ENCODE measurements at places on chromosomes 16 and 17.

- no peak for DNase-seq
Measured at GRCh38 chr17:57372156-57372555, 115.8 kb downstream of the MSI2 start.

DNA sequence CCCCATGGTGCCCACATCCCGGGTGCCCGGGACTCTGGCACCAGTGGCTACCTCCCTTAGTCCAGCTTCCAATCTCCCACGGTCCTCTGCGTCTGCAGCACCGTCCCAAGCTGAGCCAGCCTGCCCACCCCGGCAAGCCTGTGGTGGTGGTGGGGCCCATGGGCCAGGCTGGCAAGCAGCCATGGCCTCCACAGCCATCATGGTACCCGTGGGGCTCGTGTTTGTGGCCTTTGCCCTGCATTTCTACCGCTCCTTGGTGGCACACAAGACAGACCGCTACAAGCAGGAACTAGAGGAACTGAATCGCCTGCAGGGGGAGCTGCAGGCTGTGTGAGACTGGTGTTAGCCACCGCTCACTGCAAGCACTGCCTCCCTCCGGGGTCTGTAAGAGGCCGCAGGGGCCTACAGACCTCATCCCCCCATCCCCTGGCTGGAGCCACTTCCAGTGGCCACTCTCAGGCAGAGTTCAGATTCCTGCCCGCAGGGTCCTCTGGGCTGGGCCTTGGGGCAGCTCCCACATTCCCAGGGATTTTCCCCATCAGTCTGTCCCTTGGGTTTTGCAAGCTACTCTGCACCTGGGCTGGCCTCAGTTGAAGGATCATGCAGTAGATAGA lies 3.9 kb upstream of the SETD1A start:
- DNase-seq, result peak; percentile 54

- no peak for DNase-seq
Measured at GRCh38 chr17:1322014-1322428, 42.6 kb downstream of the TRARG1 start.

DNA sequence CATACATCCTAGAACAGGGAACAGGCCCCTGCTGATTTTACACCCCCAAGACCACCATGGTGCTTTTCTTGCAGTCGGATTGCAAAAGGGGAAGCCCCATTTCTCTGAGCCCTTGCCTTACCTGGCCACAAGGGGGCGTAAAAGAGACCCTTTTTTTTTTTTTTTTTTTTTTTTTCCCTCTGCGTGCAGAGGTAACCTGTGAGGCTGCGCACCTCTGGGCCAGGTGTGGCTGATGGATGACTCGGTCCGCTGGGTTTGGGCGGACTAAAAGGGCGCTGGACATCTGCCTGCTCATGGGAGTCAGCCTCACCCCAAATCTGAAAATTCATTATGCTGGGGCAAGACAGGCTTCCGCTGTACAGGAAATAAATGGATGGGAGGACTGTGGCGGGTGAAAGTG lies 281.0 kb downstream of the CBLN1 start:
- no peak for DNase-seq

DNA sequence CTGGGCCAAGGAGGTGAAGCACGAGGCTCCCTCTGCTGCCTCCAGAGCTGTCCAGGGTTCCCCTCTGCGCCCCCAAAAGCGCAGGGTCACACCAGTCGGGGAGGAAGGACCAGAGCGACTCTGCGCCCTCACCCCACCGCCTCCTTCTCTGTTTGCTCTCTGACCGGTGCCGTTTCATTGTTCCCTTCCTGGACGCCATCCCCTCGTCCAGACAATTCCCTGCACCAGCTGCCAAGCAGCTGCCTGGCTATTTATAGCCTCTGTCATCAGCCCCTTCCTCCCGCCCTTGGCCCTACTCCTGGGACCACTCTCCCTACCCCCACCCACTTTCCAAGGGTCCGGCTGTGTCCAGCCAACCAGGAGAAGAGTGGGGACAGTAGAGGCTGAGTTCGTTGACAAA lies 68.8 kb upstream of the CREBBP start:
- peak; percentile 72 for DNase-seq

DNA sequence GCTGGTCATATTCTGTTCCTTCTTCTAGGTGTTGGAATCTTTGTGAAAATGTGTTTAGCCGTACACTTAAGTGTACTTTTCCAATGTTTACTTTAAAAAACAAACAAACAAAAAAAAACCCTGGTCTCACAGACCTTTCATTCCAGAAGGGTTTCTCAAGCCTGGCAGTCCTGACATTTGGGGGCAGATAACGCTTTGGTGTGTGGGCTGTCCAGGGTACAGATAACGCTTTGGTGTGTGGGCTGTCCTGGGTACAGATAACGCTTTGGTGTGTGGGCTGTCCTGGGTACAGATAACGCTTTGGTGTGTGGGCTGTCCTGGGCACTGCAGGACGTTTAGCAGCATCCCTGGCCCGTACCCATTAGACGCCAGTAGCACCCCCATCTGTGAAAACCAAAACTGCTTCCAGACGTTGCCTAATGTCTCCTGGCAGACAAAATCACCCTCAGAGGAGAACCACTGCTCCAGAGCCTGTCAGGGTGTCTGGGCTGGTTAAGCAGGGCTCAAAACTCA lies 15.2 kb upstream of the FLCN start:
- no peak for DNase-seq

GRCh38 chr16:22857296-22858025 lies 43.5 kb downstream of the HS3ST2 start:
- DNase-seq, result no peak

DNA sequence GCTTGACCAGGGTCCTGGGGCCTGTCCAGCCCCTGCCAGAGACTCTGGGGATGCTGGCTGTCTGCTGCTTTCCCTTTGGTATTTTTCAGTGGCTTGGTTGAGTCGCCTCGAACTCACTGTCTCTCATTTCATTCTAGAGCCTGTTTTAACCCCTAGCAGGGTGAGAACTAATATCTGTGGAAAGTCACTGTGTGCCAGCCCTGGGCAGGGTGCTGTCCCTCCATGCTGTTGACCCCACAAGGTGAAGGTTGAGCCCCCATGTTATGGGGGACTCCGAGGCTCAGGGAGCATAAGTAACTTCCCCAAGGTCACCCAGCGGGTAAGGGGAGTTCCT lies 33.0 kb downstream of the DCAKD start:
- DNase-seq, result no peak

- no peak for DNase-seq
Measured at GRCh38 chr17:36485805-36486203, 677 bp upstream of the ZNHIT3 start.

DNA sequence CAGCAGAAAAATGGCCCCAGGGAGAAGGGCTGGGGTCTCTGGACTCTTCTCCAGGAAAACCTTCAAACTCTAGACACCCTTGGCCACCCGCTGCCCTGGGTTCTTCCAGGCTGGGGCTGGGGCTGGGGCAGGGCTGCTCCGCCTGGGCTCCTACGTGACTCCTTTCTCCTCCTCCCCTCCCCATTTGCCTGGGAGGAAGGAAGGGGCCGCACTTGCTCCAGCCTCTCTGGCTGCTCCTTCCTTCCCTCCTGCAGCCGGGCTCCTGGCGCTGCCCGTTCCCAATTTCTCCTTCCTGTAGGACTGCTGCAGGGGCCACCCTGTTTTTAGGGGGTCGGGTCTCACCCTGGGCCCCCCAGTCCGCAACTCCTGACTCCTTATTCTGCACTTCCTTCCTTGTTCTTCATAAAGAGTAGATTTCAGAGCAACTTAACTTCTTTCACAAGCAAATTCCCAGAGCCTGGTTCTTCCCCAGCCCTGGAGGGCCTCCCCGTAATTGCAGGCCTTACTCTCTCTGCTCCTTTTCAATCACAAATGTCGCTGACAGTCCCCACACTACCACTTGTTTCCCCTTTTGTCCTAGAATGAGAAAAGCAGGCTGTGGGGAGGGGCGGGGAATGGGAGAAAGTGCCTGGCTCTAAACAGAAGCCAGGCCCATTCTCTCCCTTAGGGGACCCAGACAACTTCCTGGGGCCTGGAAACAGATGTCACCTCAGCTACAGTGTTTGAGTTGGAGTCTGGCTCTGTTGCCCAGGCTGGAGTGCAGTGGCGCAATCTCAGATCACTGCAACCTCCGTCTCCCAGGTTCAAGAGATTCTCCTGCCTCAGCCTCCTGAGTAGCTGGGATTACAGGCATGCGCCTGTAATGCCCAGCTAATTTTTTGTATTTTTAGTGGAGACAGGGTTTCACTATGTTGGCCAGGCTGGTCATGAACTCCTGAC lies 137.8 kb downstream of the ENGASE start:
- no peak for DNase-seq

- no peak for DNase-seq
Measured at GRCh38 chr16:25065899-25066298, 45.6 kb upstream of the LCMT1 start.

Measured in heart left ventricle (tissue), 16 donors.